ENCODE measurements at places on chromosomes 11 and 22. TPM values are rescaled to one million over a fixed set of nuclear protein-coding genes. Genes with fewer than 3 reads are reported as not detected.

Gene ASPHD2
- 3.6 TPM for total RNA-seq

Gene ELP4
- 21.5 TPM for total RNA-seq

Gene C11orf42
- 2.4 TPM for total RNA-seq

Gene TRIM51
- not detected for total RNA-seq

Gene RABL2B
- total RNA-seq: 23.0 TPM

Gene CPT1B
- total RNA-seq: 31.4 TPM

Data from prostate gland (tissue), 2 donors.